ENCODE measurements at places on chromosomes 1 and 21.

GRCh38 chr1:193058529-193059281, 455 bp downstream of the UCHL5 start:
- no peak for DNase-seq

DNA sequence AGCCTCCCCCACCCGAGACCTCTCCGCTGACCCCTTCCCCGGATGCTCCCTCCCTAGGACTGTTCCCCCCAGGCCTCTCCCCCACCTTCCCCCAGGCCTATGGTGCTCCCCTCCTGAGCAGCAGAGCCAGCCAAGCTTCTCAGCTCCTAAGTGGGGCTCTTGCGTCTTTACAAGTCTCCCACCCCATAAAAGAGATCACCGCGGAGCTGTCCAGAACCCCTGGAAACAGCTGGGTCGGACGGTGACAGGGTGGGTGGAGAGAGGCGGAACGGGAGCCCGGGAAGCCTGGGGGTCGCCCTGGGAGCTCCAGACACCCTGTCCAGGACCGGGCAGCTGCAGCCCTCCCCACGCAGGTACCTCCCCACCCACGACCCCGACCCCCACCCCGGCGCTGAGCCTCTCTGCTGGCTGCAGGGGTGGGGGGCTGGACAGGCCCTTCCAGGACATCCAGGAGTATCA, 61.2 kb downstream of the WNT9A start:
- DNase-seq: no peak

DNA sequence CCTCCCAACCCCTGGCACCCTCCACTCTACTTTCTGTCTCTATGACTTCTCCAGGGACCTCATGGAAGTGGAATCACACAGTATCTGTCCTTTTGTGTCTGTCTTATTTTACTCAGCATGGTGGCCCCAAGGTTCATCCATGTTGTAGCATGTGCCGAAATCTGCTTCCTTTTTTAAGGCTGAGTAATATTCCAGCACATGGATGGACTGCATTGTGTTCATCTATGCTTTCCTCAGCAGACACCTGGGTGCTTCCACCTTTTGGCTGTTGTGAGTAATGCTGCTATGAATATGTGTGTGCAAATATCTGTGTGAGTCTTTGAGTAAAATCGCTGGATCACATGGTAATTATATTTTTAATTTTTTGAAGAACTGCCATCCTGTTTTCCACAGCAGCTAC, 1.6 kb upstream of the PFKL start:
- DNase-seq: no peak

- DNase-seq: no peak
Measured at GRCh38 chr1:30823627-30823968, 66.0 kb upstream of the LAPTM5 start.

GRCh38 chr21:44780767-44781459, 20.7 kb downstream of the UBE2G2 start:
- no peak for DNase-seq

GRCh38 chr1:15186846-15187151, 33.3 kb downstream of the TMEM51 start:
- no peak for DNase-seq

GRCh38 chr1:67274623-67275325, 32.9 kb upstream of the IL12RB2 start:
- no peak for DNase-seq

- no peak for DNase-seq
Measured at GRCh38 chr1:164699815-164700491, 141.0 kb downstream of the PBX1 start.

DNA sequence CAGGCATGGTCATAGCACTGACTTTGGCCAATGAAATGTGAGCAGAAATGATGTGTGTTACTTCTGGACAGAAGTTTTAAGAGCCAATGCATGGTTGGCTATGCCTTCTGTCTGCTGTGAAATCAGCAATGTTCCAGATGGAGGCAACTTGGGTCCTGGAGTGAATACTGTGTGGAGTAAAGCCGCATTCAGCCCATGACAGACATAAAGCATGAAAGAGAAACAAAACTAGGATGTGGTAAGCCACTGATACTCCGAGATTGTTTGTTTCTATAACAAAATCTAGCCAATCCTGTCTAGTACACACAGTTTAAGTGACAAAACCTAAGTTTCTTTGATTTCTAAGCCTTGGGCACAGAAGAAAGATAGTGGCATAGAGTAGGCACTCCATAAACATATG, 47.1 kb upstream of the ARHGAP29 start:
- no peak for DNase-seq

- no peak for DNase-seq
Measured at GRCh38 chr1:161420763-161421455, 53.2 kb upstream of the CFAP126 start.

GRCh38 chr1:155064111-155064831, 731 bp downstream of the EFNA4 start:
- no peak for DNase-seq

- DNase-seq: no peak
Measured at GRCh38 chr1:41795205-41795762, 123.4 kb downstream of the HIVEP3 start.

GRCh38 chr1:223175633-223176032, 32.6 kb upstream of the TLR5 start:
- DNase-seq: no peak

DNA sequence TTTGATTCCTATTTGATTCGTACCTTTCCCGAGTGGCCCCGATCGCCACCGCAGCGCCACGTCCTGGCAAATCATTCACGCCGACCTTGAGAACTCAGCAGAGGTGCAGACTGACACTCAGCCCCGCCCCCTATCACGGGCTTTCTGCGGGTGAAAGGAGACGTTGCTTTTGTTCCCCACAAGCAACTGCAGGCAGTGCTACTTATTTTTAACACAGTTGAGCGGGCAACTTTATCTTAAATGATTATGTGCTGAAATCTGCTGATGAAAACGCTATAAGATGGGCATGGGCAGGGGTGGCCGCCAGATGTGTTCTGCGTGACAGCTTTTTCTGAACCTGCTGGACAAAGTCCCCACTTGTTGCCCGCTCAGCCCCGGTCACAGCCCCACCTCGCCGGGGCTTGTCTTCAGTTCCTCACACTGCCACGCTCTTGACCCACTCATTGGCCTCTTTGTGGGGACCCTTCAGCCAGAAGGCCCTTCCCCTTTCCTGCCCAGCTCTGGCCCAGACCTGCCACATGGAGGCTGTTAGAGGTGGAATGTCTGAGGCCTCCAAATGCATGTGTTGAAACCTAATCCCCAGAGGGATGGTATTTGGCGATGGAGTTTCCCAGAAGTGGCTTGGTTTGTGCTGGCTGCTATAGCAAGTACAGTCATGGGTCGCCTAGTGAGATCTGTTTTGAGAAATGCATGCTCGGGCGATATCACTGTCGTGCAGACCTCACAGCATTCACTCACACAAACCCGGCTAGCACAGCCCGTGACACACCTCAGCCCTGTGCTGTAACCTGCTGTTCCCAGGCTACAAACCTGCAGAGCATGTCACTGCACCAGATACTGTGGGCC, 15.7 kb upstream of the PDXK start:
- no peak for DNase-seq

DNA sequence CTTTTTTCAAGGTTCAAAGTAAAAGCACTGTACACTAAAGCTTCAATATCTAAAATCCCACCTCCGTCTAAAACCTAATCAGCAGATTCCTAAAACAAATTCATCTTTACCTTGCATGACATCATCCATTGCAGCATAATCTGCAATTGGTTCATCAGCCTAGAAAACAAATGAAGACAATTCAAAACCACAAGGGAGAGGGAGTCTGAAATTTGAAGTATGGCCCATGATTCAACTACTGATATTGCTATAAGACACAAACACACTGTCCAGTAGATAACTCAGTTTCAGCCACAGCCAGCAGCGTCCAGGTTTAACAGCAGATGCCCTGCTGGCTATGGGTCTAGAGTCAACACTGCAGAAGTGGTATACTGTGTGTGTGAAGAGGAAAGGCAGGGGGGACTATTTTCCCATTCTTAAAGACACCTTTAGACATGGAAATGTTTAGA, 17.9 kb upstream of the RAP1GAP start:
- DNase-seq: no peak

DNA sequence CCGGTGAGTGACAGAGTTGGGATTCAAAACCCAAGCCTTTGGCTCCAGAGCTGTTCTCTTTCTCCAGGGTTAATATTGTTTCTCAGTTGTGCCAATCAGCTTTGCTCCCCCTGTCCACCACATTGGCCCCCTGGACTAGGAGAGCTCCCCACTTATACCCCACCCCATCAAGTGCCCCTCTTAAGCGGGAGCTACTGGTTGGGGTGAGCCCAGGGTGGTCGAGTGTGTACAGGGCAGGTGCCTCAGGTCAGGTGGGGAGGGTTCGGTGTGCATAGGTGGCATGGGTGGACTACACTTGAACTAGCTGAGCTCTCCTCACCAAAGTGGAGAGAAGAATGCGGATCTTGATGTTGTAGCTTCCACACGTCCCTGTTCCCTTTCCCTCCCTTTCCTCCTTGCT, 14.2 kb downstream of the KCNA2 start:
- DNase-seq: no peak

GRCh38 chr1:110216844-110217444, 6.8 kb downstream of the KCNC4 start:
- DNase-seq: no peak

DNA sequence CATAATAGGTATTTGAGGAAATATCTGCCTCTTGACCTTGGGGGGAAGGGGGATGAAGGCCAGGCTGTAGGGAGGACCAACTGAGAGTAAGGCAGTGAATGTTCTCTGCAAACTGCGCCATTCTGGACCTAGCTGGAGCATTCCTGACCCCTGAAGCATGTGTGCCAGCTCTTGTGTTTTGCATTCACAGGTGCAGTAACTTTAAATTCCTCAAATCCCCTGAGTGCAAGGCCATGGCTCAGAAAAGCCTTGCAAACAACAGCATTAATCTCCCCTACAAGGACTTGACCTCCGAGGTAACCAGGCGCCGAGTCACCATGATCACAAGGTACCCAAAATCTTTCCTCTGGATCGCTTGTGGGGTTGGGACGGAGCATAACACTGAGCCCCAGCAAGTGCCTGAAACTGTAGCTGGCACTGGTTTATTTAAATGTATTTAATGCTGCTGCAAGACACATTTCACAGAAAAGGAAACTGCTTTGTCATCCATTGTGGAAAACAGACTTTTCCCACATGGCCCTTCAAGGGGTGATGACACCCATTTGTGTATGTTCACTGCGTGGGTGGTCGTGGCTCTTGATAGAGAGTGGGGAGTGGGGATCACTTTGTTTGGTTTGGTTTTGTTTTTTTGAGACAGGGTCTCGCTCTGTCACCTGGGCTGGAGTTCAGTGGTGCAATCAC, 1.7 kb downstream of the MYOCOS start:
- DNase-seq: no peak

GRCh38 chr1:11741919-11742558, 6.1 kb downstream of the AGTRAP start:
- DNase-seq: no peak

GRCh38 chr1:43493661-43494450, 36.8 kb upstream of the PTPRF start:
- no peak for DNase-seq

GRCh38 chr21:46426313-46427046, 32.2 kb upstream of the DIP2A start:
- no peak for DNase-seq

DNA sequence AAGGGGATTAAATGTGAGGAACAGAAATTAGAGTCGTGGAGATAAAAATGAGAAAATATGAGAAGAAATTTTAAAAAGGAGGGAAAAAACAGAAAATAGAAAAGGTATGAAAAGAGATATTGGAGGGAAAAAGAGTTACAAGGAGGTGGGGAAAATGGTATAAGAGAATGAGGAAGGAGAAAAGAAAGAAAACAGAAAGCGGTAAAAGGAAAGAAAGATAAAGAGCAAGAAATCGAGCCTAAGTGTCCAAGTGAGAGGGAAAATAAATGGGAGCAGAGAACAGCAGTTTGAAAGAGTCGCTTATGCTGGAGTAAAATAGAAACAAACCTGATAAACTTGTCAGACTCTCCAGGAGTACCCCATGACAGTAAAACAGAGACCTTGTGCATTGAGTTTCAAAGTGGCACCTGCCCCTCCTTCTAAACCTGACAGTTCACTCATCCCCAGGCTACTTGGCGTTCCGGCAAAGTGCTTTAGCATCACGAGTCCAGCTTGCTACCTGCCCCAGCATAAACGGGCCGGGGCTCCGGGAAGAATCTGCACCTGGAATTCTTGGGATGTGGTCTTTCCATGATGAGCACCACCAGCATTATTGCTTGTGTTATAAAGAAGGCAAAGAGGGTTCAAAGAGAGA, 585 bp downstream of the NEGR1 start:
- DNase-seq: no peak

DNA sequence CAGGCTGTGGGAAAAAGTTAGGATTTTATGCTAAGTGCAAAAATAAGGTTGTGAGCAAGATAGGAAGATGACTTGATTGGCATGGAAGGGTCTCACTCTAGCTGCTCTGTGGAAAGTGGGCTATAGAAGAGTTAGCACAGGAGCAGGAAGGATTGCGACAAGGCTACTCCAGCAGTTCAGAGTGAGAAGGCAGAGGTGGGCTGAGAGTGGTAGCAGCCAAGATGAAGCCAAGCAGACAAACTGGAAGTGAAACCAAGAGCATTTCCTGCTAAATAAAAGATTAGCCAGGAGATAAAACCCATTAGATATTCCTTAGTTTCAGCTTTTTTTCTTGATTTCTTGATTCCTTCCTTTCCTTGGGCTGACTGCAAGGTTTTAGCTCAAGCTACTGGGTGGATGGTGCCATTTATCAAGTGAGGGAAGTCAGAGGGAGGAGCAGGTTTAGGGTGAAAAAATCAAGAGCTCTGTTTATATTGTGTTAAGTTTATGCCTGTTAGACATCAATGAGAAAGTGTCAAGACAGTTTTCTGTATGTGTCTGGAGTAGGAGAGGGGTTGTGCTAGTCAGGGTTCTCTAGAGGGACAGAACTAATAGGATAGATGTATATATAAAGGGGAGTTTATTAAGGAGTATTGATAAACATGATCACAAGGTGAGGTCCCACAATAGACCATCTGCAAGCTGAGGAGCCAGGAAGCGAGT, 33.1 kb upstream of the ZNF644 start:
- no peak for DNase-seq

- no peak for DNase-seq
Measured at GRCh38 chr1:53110370-53111072, 31.9 kb downstream of the SLC1A7 start.

DNA sequence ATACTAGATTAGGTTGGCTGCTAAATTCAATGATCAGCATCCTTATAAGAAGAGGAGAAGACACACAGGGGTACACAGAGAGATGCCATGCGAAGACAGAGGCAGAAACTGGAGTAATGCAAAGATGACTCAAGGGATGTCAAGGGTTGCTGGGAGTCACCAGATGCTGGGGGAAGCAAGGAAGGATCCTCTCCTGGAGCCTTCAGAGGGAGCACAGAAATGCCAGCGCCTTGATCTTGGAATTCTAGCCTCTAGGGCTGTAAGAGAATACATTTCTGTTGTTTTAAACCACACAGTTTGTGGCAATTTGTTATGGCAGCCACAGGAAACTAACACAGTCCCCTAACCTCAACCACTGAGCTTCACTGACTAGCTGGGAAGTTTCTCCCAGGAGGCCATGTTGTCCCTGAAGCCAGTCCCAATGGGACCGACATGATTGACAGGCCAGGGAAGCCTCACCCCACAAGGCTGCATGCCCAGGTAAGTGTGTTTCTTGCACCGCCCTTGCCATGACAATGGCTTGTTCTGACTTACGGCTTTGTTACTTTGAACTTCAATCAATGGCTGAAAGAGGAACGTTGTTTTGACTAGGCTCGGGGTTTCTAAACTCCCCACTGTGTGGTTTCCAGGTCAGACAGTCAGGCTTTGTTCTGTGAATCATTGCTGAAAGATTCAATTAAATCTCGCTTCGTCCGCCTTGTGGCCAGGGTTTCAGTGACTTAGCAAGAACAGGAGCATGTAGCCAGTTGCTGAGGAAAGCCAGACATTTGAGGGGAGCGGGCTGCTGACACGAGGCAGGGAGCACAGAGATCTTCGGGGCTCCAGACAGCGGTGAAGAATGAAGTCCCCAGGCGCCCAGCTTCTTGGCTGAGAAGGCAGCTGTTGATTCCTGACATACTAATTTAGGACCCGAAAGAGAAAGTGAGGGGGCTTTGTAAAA, 62.3 kb downstream of the RUNX1 start:
- DNase-seq: peak; percentile 59

All from stimulated activated CD8-positive, alpha-beta memory T cell treated with anti-CD3 and anti-CD28 coated beads, Interleukin-4, amount 100 ng/mL, for 4 hours (primary cell).